ENCODE measurements at places on chromosomes 3 and 15. TPM values are rescaled to one million over a fixed set of nuclear protein-coding genes. Genes with fewer than 3 reads are reported as not detected.

DNA sequence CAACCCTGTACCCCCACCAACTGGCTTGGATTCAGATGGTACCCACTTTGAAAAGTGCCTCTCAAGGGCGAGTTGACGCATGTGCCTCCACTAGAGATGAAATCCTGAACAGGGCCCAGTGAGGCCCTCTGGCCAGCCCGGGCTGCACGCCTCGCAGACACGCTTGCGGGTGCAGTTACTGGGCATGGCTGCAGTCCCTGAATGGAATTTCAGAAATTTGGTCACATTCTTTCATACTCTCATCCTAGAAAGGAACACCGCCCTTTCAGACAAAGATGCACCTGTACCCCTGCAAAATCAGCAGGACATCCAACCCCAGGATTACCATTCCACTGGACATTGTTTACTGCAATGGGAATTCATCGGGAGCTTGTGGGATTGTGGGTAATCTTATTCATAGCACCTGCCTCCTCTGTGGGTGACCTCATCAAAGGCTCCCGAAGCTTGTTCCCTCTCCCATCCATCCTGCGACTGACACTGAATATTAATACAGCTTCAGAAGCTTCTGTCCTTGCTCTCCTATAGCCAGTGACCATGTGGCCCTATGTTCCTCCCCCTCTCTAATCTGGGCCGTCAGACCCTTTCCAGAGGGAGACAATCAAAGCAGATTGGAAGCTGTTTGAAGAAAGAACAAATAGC, 42.5 kb upstream of the TPM1 start:
- no peaks in the 10 kb centered on the region for H3K27me3 ChIP-seq
- no peak overlapping the region for H3K4me3 ChIP-seq
- DNase-seq = no peak
- peaks cover 6% of the 10 kb centered on the region for H3K4me1 ChIP-seq
- no peaks in the 10 kb centered on the region for H3K36me3 ChIP-seq

The ST8SIA2 gene
- total RNA-seq = not detected

GRCh38 chr3:192091831-192092230, 630.9 kb downstream of the PYDC2 start:
- DNase-seq = no peak
- no peaks in the 10 kb centered on the region for H3K4me1 ChIP-seq
- H3K36me3 ChIP-seq = no peaks in the 10 kb centered on the region
- no peak overlapping the region for H3K27ac ChIP-seq
- no peaks in the 10 kb centered on the region for H3K27me3 ChIP-seq
- H3K4me3 ChIP-seq = no peak overlapping the region

DNA sequence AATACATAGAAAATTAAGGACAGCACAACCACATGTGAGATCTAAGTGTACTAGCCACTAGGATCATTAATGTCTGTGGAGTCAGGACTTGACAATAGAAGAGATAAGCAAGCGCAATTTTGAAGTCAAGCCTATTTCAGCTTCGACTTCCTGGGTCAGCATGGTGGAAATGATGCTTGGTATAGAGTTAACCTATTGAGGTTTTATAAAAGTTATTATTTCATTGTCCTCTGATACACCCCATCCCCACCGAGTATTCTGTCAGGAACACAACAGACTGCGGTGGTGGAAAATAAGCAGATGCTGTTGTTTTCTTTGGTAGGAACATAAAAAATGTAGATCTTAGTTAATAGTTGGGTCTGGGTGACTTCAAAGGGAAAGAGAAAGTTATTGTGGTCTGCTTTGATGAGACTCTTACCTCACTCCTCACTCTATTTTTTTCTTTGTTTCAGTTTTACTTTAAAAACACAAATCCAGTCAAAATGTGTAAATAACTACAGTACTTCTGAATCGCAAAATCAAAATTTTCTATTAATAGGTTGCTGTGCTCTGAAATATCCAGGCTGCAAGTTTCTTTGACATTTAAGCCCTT, 82.1 kb downstream of the IL5RA start:
- no peaks in the 10 kb centered on the region for H3K4me1 ChIP-seq
- H3K4me3 ChIP-seq = no peak overlapping the region
- H3K36me3 ChIP-seq = no peaks in the 10 kb centered on the region
- no peak for DNase-seq
- no peak overlapping the region for H3K27ac ChIP-seq

DNA sequence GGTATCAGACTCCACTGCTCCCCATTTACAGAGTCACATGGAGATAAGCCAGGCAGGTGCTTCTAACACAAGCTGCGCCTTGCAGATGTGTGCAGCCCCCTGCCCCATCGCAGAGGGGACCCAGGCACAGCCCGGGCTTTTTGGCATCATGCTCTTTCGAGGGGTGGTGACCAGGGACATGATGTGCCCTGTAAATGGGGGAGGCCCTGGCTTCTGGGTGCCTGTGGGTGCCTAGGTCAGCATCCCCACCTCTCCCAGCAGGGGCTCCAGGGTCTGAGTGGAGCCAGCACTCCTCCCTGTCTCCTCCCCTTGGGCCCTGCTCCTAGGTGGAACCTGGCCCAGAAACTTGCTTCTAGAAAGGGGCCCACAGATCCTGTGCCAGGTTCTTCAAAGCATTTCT, 15.2 kb downstream of the TRPM1 start:
- no peaks in the 10 kb centered on the region for H3K4me1 ChIP-seq
- H3K27ac ChIP-seq = no peak overlapping the region
- no peaks in the 10 kb centered on the region for H3K27me3 ChIP-seq
- no peak overlapping the region for H3K4me3 ChIP-seq
- DNase-seq = no peak

All from ascending aorta (tissue), 2 donors.